Stimulated activated CD4-positive, alpha-beta T cell treated with anti-CD3 and anti-CD28 coated beads, Interleukin-4, amount 100 ng/mL, for 4 hours (primary cell): ENCODE measurements at places on chromosomes 13 and 19.
A peak's percentile ranks its signal among the peaks of the same experiment; 100 is the strongest.

- no peak for DNase-seq
Observed at GRCh38 chr13:73317140-73317539, 258.3 kb downstream of the KLF5 start.

- peak; percentile 19 for DNase-seq
Observed at GRCh38 chr19:28878862-28879566, 333.9 kb downstream of the UQCRFS1 start.

- no peak for DNase-seq
Observed at GRCh38 chr19:391726-392374, 17.1 kb downstream of the C2CD4C start.

DNA sequence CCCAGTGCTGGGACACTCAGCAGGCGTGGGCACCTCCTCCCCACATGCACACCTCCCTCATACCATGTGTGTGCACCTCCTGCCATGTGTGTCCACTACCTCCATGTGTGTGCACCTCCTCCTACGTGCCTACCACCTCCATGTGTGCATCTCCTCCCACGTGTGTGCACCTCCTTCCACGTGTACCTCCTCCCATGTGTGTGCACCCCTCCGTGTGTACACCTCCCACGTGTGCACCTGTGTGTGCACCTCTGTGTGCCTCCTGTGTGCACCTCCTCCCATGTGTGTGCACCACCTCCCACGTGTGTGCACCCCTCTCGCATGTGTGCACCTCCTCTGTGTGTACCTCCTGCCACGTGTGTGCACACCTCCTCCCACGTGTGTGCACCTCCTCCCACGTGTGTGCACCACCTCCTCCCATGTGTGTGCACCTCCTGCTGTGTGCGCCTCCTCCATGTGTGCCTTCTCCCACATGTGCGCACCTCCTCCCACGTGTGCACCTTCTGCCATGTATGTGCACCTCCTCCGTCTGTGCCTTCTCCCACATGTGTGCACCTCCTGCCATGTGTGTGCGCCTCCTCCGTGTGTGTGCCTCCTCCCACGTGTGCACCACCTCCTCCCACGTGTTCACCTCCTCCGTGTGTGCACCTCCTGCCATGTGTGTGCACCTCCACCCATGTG is 6.1 kb upstream of the C13orf46 start:
- no peak for DNase-seq

DNA sequence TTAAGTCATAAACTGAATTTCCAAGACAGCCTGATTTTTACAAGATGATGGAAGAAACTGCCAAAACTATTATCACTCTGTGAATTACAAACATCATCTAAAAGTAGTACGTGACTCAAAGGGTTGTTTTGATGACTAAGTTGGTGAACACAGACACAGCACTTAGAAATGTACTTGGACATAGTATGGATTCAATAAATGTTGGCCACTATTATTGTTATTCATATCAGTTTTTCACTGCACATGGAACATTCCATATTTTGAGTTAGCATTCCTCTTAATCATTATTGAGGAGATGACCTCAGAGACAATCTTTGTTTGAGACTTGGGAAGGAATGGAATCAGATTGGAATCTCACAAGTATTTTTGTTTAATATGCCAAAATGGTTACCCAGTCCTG is 172.9 kb downstream of the OXGR1 start:
- DNase-seq = no peak

DNA sequence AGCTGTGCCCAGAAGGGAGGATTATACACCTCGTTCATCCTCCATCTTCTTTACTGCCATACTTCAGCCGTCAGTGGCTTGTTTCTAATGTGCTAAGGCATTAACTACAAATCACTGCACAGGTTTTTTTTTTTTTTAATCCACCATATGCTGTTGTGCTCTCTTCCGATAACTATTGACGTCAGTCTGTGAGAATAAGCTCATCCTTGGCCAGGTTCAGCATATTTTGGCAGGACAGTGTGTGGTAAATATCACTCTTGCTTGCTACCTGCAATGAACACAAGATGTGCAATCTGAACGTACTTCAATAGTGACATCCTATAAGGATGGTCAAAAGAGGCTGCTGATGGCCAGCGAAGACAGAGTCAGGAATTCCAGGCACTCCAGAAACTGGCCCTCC is 2030.7 kb upstream of the PCDH20 start:
- no peak for DNase-seq

- DNase-seq = no peak
Observed at GRCh38 chr13:27347211-27347772, 76.7 kb downstream of the RASL11A start.

GRCh38 chr19:29273000-29273640 is 60.2 kb upstream of the UQCRFS1 start:
- no peak for DNase-seq

DNA sequence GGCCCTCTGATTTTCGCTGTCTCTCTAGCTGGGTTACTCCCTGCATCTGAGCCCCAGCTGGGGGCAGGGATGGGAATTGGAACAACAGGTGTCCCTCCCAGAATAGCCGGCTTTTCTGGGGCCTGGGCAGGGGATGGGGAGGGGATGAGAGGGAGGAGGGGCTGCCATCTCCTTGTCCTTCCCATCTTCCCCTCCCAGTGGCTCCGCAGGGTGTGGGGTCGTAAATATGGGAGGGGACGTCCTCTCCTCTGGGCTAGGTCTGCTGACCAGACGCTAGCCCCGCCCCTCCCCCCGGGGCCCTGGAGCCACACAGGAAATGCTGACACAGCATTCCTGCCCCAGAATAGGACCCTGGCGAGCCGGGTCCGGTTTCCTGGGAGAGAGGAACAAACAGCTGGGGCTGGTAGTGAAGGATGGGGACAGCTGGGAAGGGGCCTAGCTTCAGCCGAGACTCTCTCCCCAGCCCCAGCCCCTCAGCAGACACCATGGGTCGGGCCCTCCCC is 1.1 kb downstream of the RYR1 start:
- DNase-seq = no peak
